ENCODE measurements at places on chromosomes 11 and 22. TPM values are rescaled to one million over a fixed set of nuclear protein-coding genes. Genes with fewer than 3 reads are reported as not detected.

DNA sequence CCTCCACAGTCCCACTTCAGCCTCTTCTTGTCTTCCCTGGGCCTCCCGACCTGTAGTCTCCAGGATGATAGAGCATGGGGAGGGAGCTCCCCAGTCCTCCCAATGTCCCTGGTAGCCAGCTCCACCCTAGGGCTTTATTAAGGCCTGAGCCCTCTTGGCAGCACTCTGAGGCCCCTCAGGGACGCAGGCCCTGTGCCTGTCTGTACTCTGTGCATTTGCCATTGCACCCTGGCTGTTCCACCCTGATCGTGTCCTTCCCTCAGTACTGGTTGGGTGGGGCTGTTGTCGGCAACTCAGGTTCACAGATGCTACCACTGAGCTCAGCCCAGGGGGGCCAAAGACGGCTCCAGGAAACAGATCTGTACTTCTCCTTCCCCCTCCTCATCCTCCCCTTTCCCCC is 7.2 kb downstream of the SSTR3 start:
- H3K36me3 ChIP-seq: no peaks in the 10 kb centered on the region
- no peaks in the 10 kb centered on the region for H3K27me3 ChIP-seq
- no peak overlapping the region for H3K27ac ChIP-seq
- H3K4me1 ChIP-seq: no peaks in the 10 kb centered on the region
- no peak overlapping the region for H3K4me3 ChIP-seq

DNA sequence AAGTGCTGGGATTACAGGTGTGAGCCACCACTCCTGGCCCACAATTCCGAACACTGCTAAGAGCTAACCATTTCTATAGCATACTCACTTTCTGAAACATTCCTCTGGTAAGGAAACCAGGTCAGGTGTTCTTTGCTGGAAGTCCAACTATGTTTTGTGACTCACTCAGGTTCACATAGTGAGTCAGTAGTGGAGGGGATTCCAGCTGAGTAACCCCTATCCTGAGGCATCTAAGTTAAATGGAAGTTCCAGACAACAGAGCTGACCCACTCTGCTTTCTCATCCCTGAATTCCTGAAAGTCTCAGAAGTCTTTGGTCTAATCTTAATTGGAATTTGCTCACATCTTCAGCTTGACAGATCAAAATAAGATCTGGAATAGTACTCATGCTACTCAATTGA is 3.0 kb upstream of the CHRNA10 start:
- H3K36me3 ChIP-seq: peaks cover 28% of the 10 kb centered on the region
- H3K27ac ChIP-seq: no peak overlapping the region
- no peak overlapping the region for H3K4me3 ChIP-seq
- H3K27me3 ChIP-seq: no peaks in the 10 kb centered on the region

- H3K36me3 ChIP-seq: no peaks in the 10 kb centered on the region
- no peak for DNase-seq
- no peak overlapping the region for H3K27ac ChIP-seq
- no peaks in the 10 kb centered on the region for H3K4me1 ChIP-seq
- no peaks in the 10 kb centered on the region for H3K27me3 ChIP-seq
Observed at GRCh38 chr11:126489836-126490660, 134.6 kb downstream of the ST3GAL4 start.

DNA sequence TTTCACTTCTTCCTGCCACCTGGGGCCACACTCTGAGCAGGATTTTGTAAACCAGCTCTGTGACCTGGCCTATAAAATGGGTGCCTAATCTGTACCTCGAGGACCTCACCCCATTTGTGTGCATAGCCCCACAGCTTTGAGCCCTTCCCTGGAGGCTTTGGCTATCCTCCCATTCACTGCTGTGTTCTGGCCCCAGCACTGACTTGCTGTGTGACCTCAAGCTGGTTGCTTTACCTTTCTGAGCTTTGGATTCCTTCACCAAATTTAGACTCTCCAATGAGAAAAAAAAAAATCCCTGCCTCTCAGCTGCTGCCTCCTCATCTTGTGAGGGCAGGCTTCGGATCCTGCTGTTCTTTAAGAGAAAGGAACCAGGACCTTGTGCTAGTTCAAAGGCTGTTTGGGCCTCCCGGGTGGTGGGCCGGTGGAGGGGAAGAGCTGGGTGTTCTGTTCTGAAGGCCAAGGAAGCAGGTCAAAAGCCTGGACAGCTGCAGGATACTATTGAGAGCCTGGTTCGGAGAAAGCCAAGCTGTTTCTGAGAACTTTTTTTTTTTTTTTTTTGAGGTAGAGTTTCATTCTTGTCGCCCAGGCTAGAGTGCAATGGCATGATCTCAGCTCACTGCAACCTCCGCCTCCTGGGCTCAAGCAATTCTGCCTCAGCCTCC is 1.1 kb upstream of the PYGM start:
- H3K27me3 ChIP-seq: no peaks in the 10 kb centered on the region
- peak; percentile 22 for DNase-seq
- H3K27ac ChIP-seq: peak overlapping the region; percentile 83
- H3K36me3 ChIP-seq: peaks cover 18% of the 10 kb centered on the region

DNA sequence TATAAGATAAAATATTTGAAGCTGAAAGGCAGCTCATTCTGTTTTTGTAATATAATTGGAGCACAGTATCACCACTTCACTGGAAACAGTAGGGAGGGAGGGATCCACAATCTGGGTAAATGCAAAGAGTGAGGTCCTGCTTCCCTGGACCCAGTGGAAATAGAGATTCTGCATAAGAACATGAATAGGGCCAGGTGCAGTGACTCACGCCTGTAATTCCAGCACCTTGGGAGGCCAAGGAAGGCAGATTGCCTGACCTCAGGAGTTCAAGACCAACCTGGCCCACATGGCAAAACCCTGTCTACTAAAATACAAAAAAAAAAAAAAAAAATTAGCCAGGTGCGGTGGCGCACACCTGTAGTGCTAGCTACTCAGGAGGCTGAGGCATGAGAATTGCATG is 143.7 kb downstream of the DBX1 start:
- no peaks in the 10 kb centered on the region for H3K36me3 ChIP-seq
- H3K27ac ChIP-seq: no peak overlapping the region
- no peak for DNase-seq
- peaks cover 6% of the 10 kb centered on the region for H3K4me1 ChIP-seq

DNA sequence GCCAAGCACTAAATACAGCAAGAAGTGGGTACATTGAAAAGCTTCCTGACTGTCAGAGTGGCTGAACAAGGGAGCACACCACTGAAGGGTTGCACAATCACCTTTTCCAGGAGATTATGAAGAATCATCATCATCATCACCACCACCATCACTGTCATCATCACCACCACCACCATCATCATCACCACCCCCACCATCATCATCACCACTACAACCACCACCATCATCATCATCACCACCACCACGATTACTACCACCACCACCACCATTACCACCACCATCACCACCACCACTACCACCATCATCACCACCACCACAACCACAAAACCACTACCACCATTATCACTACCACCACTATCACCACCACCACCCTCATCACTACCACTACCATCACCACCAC is 147.9 kb upstream of the TBCEL start:
- H3K27ac ChIP-seq: peak overlapping the region; percentile 61
- no peak for DNase-seq
- H3K36me3 ChIP-seq: peaks cover 10% of the 10 kb centered on the region
- peaks cover 5% of the 10 kb centered on the region for H3K27me3 ChIP-seq
- peak overlapping the region; percentile 60 for H3K4me3 ChIP-seq

GRCh38 chr11:42552786-42553185 is 759.0 kb upstream of the API5 start:
- H3K4me3 ChIP-seq: no peak overlapping the region
- no peaks in the 10 kb centered on the region for H3K27me3 ChIP-seq
- no peak for DNase-seq
- H3K36me3 ChIP-seq: no peaks in the 10 kb centered on the region
- H3K27ac ChIP-seq: no peak overlapping the region

DNA sequence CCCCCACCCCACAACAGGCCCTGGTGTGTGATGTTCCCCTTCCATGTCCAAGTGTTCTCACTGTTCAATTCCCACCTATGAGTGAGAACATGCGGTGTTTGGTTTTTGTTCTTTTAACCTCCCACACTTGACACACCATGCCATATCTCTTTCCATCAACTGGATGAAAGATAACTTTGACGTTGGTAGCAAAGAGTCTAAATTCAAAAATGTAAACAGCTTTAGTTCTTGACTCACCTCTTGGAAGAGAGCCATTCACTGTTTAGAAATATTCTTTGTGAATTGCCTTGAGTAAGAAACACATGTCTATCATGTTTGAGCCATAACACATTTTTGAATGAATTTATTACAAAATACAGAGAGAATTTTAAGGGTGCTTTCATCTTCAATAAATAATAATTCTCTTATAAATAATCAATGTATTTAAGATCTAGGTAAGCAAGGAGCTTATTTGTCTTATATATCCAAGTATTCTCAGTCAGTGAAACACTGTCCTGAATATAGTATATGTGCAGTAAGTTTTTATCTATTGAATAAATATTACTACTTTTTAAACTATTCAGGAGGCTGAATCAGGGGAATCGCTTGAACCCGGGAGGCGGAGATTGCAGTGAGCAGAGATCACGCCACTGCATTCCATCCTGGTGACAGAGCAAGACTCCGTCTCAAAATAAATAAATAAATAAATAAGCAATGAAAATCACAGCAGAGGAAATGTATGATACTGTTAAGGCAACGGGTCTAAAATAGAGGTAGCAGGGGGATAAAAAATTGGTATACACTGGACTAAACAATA is 6.7 kb downstream of the CARD18 start:
- H3K27me3 ChIP-seq: peaks cover 10% of the 10 kb centered on the region
- H3K4me1 ChIP-seq: no peaks in the 10 kb centered on the region
- DNase-seq: no peak
- H3K4me3 ChIP-seq: no peak overlapping the region

DNA sequence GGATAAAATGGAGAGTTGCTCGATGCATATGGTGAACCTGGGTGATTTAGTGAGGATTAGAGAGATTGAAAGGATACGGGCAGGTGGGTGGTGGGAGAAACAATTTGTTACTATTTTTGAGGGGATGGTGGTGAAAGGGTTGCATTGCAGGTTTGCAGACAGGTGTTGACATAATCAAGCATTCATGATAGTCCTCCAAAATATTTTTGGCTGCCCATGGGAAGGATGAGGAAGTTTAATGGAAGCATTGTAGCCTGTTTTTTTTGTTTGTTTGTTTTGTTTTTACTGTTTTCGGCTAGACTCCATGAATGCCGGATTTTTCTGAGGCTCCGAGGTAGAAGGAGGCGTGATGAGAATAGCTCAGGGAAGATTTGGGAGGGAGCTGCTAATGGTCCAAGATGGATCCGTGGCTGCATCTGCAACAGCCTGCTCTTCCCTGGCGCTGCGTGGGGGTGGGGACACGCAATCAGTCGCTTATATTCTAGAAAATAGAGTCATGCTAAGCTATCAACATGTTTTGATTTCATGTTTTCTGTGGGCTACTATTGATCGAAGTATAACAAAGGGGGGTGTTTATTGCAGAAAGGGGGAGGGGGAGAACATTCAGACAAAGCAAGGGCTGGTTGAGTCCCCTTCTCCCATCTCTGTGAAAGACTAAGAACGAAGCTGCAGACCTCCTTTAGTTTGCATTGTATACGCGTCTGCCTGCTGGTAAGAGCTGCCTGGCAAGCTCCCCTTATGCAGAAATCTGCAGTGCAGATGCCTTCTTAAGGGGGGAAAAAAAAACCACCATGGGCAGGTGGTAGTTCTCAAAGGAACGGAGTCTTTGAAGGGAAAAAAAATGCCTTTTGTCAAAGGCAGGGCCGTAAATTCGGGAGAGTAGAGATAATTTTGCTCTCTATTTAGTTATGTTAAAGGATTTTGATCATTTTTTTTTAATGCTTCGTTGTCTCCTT is 1.0 kb downstream of the RTN3 start:
- no peak for DNase-seq
- no peaks in the 10 kb centered on the region for H3K36me3 ChIP-seq
- no peaks in the 10 kb centered on the region for H3K27me3 ChIP-seq
- H3K4me3 ChIP-seq: peak overlapping the region; percentile 94

GRCh38 chr22:21067901-21068680 is 22.3 kb downstream of the LRRC74B start:
- no peak for DNase-seq
- no peak overlapping the region for H3K27ac ChIP-seq
- H3K4me3 ChIP-seq: no peak overlapping the region
- peaks cover 7% of the 10 kb centered on the region for H3K27me3 ChIP-seq

DNA sequence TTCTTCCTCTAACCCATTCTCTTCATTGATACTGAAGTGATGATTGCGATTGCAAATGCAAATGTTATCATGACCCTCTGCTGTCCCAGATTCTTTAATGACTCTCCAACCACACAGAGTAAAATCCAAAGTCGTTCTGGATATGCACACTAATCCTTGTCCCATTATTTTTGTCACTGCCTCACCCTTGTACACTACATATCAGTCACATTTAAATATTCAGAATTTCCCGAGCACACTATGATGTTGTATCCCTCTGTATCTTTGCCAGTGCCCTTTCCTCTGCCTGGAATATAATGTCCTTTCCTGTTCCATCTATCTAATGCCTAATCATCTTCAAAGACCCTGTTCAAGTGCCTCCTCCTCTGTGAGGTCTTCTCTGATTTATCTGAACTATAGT is 55.4 kb upstream of the MMP13 start:
- peaks cover 23% of the 10 kb centered on the region for H3K36me3 ChIP-seq

DNA sequence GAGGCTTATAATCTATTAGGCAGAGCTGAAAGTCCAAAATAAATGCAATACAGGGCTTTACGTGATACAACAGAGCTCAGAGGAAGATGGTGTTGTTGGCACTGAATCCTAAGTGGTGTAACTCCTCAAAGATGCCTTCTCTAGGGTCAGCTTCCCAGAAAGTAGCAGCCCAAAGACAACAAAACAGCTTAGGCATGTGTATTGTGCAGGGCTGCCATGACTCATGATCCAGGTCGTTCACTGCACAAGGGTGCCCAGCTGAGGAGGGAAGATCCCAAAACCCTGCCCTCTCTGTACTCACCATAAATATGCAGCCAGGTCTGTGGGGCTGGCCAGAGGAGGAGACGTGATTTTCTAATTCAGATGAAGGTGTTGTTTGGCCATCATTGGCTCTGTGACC is 59.4 kb upstream of the NNMT start:
- no peak for DNase-seq
- H3K4me1 ChIP-seq: peaks cover 5% of the 10 kb centered on the region
- H3K27ac ChIP-seq: peak overlapping the region; percentile 65

Gene IGSF22
- not detected for total RNA-seq

Gene FBLN1
- total RNA-seq: not detected

Gene CRYBB2
- total RNA-seq: not detected

Gene PGA5
- total RNA-seq: not detected

Gene OR8A1
- total RNA-seq: not detected
